ENCODE measurements at places on chromosomes 7 and 10. TPM values are rescaled to one million over a fixed set of nuclear protein-coding genes. Genes with fewer than 3 reads are reported as not detected.

The MOSPD3 gene
- 34.8 TPM for total RNA-seq

DNA sequence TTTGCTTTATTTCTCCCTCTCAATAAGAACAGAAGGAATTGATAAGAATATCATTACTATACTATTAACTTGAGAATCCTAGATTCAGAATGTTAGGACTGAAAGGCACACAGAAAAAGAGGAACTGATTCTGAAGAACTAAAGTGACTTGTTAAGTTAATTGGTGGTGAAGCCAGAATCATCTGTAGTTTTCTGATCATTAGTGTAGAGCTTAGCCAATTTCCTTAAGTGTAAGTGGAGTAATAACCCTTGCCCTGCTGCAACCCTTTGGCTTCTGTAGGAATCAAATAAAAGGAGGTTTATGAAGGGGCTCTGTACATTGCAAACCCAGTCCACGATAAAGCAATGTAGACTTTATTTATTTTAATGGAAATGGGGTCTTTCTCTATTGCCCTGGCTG is 1186.0 kb downstream of the SORCS3 start:
- DNase-seq = no peak

GRCh38 chr7:157604661-157605381 is 268.0 kb downstream of the DNAJB6 start:
- DNase-seq = no peak

GRCh38 chr7:55016061-55016745 is 2.6 kb upstream of the EGFR start:
- DNase-seq = no peak

DNA sequence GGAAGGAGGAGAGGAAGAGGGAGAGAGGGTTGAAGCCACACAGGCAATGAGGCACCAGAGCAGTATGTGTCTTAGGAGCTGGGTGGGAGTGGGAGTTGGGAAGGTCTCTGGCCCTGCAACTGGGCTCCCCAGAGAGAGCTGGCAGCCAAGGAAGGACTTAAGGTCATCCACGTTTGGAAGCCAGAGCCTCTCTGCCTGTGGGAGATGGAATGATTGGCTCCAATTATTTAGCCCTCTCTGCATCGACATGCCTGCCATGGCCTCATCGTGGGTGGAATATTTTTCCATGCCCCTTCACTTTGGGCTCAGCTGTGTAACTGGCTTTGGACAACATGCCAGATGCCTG is 478.5 kb downstream of the RPS24 start:
- no peak for DNase-seq

The OPN4 gene
- not detected for total RNA-seq

The FOXP2 gene
- total RNA-seq = 10.1 TPM

- DNase-seq = no peak
Observed at GRCh38 chr10:123687758-123688157, 21.6 kb downstream of the GPR26 start.

The HSPA12A gene
- total RNA-seq = 16.5 TPM

GRCh38 chr7:119594956-119595355 is 678.0 kb upstream of the KCND2 start:
- DNase-seq = no peak

GRCh38 chr7:88092676-88092999 is 127.2 kb downstream of the SRI start:
- DNase-seq = no peak

Measured in mucosa of gallbladder (tissue), 1 donor.